NCI-H1694 treated with DMSO at 0.1 percent for 48 hours (cell line): ENCODE measurements at places on chromosomes 11 and 22.

DNA sequence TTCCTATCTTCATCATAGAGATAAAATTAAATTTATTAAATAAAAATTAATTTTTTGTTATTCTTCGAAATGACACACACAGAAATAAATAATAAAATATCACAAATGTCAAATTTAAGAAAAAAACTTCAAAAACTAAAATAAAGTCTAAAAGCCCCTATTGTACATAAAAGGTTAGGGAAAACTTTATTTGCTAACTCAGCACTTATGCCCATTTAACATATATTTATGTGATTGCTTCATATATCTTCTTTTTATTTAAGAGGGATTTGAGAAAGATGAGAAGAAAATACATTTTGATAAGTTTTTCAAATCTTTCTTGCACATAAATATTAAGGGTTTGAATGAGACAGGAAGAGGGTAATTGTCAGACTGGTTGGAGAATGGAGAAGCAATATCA lies 2350.4 kb upstream of the RAG2 start:
- no peak for DNase-seq

- no peak for DNase-seq
Observed at GRCh38 chr22:36129486-36130388, 30.8 kb downstream of the APOL3 start.

DNA sequence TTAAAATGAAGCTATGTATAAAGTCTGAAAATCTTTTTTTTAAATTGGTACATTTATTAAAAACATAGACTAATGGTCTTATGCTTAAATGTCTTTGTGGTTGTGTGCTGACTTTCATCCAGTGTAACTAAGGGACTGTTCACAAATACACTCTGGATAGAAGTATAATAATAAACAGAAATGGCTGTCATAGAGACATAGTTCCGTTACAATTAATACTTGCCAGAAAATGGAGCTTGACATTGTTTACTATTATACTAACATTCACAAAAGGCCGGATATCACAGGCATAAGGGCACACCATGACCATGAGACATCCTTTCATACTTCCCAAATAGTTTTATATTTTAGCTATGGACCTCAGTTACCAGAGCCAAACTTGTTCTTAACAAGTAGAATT lies 161.3 kb downstream of the DDX10 start:
- DNase-seq = no peak

DNA sequence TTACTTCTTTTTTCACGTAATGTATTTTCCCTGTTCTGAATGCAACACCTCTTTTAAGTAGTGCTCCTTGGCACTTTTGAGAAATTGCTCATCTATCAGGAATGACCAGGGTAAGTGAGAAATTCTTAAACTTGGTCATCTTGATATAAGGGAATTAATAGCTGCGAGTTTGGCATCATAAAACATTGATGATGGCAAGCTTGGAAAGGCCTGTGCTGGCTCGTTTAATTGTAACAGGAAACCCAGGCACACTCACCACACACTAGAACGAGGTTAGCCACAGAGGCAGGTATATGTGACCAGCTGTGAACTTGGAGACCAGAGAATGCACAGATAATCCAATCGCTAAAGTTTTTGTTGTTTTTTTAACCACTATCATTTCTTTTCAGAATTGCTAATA lies 24.3 kb downstream of the FAM118A start:
- peak; percentile 46 for DNase-seq

DNA sequence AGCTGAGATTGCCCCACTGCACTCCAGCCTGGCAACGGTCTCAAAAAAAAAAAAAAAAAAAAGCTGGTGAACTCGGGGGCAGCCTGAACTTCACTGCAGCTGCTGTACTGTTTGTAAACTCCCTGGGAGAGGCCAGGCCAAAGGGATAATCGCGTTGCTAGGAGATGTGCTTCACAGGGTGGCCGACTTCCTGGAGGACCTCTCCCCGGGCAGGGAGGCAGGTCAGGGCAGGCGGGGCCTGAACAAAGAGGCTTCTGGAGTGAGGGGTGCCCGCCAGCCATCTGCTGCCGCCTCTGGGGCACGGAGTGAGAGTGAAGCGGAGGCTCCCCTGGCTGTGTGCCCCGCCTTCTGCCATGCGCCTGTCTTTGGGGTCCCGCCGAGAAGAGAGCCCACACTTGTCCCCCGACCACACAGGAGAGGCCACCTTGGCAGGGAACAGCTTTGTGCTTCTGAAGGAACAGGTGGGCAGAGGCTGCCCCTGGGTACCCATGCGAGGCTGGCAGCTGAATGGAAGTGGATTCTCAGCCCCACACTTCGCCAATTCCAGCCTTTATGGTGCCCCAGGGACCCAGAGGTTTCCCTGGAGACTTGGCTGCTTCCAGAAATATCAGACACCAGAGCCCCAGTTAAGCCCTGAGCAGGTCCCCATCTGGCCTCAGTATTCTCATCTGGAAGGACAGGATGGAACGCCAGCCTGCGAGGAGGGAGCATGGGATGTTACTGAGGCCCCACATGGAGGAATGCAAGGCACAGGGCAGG lies 29.6 kb downstream of the TMEM184B start:
- peak; percentile 86 for DNase-seq

DNA sequence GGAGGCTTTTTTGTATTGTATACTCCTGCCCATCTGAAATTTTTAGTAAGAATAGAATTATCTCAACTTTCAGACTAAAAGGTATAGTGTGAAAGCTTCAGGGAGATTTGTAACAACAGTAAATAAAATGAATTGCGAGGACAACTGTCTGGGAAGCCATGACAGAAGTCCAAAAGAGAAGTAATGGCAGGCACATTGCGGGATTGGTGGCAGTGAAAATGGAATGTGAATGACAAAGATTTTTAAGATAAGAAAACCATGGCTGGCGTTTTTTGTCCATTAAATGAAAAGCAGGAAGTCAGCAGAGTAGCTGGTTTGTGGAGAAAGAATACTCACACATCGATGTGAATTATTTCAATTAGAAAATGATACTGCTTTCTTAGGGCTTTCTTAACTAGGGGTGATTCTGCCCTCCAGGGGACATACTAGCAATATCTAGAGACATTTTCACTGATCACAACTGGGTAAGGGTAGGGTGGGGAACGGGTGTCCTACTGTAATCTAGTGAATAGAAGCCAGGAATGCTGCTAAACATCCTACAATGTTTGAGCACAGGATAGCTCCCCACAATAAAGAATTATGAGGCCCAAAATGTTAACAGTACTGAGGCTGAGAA lies 1.6 kb downstream of the NPAT start:
- no peak for DNase-seq

DNA sequence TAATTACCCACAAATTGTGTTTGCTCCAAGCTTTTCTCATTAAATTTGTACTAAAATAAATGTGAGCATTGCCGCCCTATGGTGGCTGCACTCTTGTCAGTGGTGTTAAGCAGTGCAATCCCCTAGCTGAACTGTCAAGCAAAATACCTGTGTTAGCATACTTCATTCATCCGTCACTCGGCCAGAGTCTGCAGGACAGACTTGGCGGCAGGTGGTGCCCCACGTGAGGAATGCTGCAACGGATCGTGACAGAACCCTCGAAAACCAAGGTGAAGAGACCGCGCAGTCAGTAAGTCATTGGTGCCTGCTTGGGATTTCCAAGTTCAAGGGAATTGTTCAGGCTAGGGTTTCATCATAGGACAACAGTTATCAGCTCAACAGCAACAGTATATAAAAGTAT lies 1592.1 kb upstream of the TENM4 start:
- DNase-seq = no peak
